ENCODE measurements at places on chromosomes 3 and 15.

DNA sequence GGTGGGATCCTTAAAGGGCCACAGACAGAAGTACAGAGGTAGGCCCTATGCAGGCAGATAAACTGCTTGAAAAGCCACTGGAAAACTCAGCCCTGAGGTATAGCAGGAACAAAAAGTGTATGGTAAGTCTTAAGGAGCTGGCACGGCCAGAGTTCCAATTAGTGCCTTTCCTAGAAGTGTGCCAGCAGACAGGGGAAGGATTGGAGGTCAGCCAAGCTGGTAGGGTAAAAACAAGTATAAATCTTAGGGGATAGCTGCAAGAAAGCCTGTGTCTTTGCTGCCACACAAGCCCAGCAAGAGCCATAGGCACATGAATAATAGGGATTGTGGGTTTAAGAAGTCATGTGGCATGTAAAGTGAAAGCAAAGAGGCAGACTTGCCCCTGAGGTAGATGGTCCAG is 582.5 kb downstream of the PLOD2 start:
- no peak for DNase-seq

DNA sequence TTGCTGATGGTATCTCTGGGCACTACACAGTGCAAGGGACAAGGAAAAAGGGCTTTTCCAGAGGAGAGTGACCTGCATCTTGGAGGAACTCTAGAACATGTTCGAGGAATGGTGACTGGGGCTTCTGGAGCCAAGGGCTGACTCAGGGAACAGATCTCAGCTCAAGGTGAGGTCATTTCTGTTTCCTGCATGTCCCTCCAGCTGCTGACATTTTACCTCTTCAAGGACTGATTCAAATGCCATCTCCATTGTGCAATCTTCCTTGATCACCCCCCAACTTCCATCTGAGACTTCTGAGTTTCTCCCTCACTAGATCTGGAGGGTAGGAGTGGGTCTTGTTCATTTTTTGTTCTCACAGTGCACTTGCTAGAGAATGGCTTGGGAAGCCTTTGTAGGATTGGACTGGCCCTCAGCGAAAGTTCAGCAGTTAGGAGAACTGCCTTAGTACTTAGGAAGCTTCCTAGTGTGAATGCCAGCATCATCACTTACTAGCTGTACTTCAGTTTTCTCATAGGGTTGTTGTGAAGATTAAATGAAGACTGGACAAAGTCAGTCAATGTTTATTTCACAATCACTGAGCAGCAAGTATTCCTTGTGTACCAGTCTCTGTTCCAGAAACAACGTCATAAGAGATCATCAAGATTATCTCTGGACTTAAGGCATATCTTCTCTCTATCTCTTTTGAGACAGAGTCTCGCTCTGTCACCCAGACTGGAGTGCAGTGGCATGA is 2.6 kb upstream of the IDH3A start:
- DNase-seq, result no peak

GRCh38 chr15:52118969-52119749 is 6.6 kb upstream of the BCL2L10 start:
- no peak for DNase-seq

DNA sequence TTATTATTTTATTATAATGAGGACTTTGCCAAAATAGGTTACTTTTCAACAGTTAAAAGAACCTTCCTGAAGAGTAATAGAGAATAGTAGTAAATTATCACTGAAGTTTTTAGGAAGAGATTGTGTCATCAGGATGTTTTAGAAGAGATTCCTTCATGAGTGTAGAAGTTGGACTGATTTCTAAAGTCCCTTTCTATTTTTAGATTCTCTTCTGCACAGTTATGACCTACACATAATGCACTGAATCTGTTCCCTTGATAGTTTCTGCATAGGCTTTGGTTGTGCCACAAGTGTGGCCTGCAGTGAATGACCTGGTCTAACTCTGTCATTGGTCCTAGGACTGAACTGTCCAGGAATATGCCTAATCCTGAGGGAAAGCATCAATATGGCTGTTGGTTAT is 23.9 kb downstream of the SLC35A5 start:
- DNase-seq, result no peak

GRCh38 chr15:69914960-69915359 is 182.8 kb downstream of the TLE3 start:
- DNase-seq, result peak; percentile 22

DNA sequence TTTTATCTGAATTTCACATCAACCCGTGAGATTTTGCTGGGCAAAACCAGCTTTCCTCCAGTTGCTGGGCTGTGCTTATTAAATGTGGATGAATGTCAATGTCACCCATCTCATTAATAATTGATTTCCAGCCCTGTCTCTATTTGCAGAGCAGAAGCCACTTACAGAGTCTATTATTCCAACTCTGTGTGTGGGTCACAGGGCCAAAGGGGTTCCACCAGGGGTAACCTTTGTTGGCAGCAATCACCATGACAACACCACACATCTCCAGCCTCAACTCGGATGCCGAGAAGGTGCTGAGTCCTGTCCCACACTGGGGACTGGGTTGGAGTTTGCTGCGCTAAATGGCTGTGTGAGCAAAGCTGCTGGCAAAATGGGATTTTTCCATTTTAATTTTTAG is 51.1 kb upstream of the WNT5A start:
- no peak for DNase-seq

GRCh38 chr15:65619626-65620290 is 2.0 kb upstream of the SLC24A1 start:
- no peak for DNase-seq

DNA sequence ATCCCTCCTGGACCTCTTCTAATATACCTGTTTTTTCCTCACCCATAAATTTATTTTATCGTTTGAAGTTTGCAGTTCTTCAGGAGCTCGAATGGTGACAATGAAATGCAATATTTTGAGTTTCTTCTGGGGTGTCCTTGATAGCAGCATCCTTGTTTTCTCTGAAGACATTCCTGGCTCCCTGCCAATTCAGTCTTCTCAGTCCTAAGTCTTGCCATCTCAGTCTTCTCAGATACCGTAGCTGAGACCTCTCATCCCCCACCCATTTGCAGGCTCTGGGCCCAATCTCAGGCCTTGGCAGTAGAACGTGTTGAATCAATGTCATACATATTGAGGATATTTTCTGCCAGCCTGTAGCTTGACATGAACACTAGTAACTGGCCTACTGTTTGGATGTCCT is 140.9 kb downstream of the NECTIN3 start:
- no peak for DNase-seq

DNA sequence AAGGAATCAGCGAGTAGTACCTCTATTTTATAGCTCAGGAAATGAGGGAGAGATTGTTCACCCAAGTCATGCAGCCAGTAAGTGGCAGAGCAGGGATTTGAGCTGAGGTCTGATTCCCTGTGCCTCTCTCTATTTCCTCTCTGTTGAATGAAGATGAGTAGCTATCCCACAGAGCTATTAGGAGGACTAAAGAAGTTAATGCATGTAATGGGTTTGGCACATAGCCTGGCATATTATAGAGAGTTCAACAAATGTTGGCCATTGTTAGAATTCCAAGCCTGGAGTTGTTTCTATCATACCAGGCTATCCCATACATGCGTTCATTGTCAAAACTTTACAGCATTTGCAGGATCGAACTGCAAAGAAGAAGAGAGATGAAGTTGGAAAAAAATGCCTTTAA is 21.8 kb upstream of the KLHL6 start:
- DNase-seq, result no peak

GRCh38 chr15:74892313-74892712 is 2.5 kb downstream of the MPI start:
- no peak for DNase-seq
